Right lobe of liver (tissue), 6 donors: ENCODE measurements at places on chromosomes 5 and 9. TPM values are rescaled to one million over a fixed set of nuclear protein-coding genes. Genes with fewer than 3 reads are reported as not detected.

DNA sequence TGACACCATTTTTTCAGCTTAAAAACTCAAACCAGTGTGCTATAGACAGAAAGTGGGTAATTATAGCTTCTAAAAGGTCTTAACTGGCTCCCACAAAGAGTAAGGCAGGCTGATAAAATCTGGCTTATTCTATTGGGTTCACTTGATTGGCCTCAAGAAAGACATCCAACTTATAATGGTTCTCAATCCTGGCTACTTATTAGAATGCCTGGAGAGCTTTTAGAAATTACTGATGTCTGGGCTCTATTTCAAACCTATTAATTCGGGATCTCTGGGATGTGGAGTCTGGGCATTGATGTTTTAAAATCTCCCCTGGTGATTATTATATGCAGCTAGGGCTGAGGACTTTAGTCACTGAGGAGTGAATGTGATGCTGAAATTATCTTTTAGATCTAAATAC lies 188.0 kb downstream of the TARS1 start:
- no peak for DNase-seq

DNA sequence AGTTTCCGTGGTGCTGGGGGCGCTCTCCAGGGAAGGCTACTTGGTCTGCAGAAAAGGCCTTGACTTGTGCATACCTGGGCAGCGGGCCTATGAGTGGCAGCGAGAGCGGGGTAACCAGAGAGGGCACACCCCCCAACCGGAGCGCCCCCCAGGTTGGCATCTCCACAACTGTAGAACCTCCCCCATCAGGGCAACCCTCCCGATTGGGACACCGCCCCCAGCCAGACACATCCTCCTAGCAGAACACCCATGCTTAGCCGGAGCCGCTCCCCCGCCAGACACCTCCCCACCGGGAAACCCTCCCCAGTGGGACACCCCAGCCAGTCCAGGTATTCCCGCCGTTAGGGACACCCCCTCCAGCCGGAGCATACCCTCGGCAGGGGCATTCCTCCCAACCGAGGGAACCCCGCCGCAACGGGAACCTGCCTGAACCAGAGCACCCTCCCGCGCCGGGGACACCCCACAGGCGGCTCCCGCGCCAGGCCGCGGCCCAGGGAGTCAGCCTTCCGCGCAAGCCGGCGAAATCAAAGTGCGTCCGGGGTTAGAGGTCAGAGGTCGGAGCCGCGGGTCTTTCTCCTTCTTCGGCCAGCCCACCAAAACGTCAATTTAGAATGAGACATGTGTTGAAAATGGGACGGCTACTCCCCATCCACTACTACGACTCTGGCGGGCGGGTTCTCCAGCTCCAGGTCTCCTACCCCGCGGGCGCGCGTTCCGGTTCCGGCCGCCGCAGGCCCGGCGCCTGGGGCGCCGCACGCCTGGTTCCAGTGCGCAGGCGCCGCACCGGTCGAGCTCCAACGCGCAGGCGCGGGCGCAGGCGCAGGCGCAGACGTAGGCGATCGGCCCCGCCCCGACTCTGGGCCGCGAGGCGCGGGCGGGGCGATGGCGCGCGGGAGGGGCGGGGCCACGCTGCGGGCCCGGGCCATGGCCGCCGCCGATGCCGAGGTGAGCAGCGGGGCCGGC lies at the start of gene EHMT1:
Gene EHMT1, plus strand, starts transcription at position 901 of the 963 bp plus-strand sequence. Its CDS starts 24 bp downstream, at position 925.
- peak; percentile 88 for DNase-seq

GRCh38 chr5:45491368-45491767 lies 204.8 kb downstream of the HCN1 start:
- DNase-seq: no peak

DNA sequence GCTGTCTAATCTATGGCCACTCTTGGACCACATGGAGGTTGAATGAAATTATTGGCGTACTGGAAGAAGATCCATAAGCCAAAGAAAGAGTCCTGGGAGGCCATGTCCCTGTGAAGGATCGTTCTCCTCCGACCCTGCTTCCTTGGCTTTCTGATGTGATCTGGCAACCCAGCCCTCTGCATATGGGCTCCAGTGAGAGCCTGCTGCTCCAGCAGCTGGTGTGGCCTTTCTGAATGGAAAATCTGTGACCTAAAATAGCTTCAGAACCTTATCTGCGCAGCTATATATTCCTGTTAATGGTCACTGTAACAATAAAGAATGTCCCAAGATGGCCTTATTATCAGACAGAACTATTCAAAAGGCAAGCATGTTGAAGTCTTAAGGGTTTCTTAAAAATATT lies 40.2 kb upstream of the PHF2 start:
- no peak for DNase-seq

DNA sequence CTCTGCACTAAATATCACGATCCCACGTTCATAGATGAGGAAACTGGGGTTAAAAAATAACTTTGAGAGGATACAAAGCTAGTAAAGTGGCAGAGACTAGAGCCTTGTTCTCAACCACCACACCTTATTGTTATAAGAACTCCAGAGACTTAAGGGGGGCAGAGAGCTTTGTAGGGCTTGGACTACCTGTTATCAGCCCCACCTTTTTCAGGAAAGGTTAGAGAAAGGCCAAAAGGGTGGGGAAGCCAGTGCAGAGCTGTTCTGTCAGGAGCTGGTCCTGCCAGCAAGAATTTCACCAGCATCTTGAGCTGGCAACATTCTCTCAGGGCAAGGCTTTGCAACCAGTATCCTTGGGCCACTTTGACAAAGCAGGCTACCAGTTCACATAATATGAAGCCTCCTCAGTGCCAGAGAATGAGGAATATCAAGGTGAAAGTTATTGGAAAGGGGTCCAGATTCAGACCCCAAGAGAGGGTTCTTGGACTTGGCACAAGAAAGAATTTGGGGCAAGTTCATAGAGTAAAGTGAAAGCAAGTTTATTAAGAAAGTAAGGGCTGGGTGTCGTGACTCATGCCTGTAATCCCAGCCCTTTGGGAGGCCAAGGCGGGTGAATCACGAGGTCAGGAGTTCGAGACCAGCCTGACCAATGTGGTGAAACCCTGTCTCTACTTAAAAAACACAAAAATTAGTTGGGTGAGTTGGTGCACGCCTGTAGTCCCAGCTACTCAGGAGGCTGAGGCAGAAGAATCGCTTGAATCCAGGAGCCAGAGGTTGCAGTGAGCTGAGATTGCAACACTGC lies 66.2 kb upstream of the CLINT1 start:
- DNase-seq: no peak

GRCh38 chr5:66307647-66308241 lies 163.6 kb downstream of the SREK1 start:
- no peak for DNase-seq

DNA sequence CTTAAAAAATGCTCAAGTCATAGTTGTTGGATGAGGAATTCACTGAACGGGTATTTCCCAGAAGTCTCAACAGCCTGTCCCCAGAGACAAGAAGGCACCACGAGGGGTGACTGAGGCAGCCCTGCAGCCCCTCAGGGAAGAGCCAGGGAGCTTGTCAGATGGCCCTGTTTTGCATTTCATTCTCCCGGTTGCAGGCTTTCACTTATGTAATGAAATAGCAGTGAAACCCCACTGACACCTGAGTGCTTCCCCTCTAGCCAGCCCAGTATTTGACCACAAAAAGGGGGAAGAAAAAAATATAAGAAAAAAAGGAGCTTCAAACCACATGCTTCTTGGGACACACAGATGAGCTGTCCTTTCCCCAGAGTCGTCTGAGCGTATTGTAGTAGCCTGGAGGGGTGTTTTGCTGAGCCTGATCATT lies 75.3 kb upstream of the IL12B start:
- no peak for DNase-seq

DNA sequence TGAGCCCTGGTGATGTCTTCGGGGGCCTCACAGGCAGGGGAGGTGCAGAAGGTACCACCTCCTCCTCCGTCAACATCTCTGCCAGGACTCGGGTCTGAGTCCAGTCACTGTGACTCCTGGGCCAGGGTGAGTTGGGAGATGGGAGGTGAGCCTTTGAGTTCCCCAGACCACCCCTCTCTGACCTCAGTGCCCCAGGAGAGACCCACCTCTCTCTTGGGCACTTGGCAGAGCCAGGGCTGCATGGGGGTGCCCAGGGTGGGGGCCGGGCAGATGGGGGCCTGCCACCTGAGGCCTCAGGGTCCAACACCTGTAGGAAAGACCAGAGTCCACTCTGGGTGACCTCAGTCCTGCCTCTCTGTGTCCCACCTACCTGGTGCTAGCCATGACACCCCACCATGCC lies 6.8 kb downstream of the KIF12 start:
- DNase-seq: no peak

TMEFF1 gene
- not detected for total RNA-seq

SVEP1 gene
- total RNA-seq: 4.5 TPM

LCNL1 gene
- not detected for total RNA-seq

PPP3R2 gene
- not detected for total RNA-seq

ADGRD2 gene
- not detected for total RNA-seq

GLRA1 gene
- not detected for total RNA-seq

IL33 gene
- total RNA-seq: 9.7 TPM

HSDL2 gene
- 96.8 TPM for total RNA-seq

SWI5 gene
- total RNA-seq: 12.0 TPM
